CD4-positive, alpha-beta T cell treated with Interleukin-21 for 1 hour (primary cell): ENCODE measurements at places on chromosomes 12 and 14.

GRCh38 chr14:80946797-80947196, 5.3 kb upstream of the CEP128 start:
- DNase-seq = no peak

GRCh38 chr12:59494617-59495016, 101.2 kb upstream of the SLC16A7 start:
- no peak for DNase-seq

- DNase-seq = no peak
Measured at GRCh38 chr14:26427097-26427496, 170.7 kb downstream of the NOVA1 start.

DNA sequence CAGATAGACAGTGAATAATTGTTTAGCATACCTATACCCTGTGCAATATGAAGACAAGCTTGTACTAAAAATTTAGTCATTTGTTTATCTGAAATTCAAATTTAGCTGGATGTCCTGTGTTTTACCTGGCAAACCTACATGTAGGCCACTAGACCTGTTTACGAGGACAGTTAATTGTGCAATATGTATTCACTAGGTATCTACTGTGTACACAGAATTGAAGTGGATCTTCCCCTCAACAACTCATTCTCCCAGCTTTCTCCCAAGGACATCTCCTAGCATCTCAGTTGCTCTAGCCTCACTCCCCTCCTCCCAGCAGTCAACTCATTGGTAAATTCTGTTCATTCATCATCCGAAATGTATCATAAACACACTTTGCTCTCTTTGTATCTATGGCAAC, 25.3 kb downstream of the AK7 start:
- no peak for DNase-seq

DNA sequence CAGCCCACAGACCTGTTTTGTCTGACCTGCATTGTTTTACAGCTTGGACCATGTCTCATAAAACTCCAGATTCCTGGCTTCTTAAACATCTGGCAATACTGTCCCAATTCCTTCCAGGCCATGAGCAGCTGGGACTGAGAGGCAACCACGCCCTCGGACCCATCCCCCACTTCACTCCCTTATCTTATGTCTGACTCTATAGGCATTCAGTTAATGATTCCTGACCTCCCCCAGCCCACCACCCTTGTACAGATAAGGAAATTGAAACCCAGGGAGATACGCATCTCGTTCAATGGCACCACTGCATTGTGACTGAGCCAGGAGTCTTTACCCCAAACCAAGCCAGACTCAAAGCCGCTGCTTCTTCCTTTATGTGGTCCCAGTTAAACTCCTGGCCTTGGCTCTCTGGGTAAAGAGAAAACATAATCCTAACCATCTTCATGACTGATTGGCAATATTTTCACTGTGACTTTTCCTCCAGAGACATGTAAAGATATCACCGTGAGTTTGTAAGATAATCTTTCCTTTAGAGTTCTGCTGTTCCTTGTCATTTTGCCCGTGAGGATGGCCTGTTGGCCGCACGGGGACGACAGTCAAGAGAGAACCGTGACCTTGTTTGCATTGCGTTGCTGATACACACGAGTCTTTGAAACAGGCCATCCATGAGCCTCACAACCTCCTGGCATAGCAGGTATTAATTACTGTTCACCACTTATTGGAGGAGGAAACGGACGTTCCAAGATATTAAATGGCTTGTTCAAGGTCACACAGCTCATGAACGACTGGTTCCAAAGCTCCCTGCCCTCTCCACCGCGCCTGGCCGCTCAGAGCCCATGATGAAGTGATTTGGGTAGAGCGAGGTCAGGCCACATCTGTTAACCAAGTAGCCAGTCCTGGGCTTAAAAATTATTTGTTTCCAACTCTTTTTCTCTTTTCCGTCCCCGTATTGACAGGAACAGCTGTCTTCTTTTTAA, 39.4 kb downstream of the MAP1LC3B2 start:
- DNase-seq = no peak

DNA sequence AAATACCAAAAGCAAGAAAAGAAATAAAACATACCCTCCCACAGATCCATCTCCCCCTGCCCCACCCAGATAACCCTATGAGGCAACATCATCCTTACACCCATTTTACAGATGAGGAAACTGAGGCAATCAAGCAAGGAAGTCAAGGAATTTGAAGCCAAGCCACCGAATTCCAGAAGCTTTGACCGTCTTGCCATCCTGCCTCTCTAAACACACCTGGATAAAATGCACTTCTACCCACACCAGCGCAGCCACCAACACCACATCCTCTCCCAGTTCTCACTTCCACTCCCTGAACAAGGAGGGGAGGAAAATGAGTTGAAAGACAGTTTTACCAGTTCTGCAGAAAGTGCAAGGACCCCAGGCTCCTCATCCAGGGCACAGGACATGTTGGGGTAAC, 13.6 kb downstream of the CMKLR1 start:
- no peak for DNase-seq

DNA sequence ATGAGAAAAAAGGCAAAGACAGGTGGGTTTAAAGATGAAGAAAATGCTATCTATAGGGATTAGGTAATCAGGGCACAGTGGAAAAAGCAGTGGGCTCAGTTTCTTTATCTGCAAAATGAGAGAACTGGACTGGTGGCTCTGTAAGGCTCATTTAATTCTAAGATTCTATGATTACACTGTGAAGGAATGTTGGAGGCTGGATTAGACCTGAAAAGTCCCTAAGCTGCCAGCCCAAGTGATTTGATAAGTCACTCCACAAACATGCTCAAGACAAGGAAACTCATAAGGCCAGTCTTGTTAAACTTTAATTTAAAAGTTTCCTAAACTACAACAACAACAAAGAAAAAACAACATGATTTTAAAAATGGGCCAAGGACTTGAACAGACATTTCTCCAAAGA, 75.1 kb downstream of the DCAF5 start:
- no peak for DNase-seq

DNA sequence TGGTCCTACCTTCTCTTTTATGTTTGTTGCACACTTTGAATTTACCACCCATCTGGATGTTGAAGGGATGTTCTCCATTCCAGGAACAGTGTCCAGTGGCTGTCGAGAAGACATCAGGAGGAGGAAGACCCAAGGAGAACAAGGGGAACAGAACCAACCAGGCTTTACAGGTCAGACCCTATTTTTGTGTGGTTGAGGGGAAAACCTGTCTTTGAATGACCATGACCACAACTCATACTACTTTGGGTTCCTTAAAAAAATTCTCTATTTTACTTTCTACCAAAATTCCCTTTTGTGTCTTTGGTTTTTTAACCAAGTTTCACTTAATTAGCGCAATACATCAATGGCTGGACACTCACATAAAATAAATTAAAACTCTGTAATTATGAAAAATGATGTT, 78.7 kb downstream of the PLXNC1 start:
- DNase-seq = no peak

DNA sequence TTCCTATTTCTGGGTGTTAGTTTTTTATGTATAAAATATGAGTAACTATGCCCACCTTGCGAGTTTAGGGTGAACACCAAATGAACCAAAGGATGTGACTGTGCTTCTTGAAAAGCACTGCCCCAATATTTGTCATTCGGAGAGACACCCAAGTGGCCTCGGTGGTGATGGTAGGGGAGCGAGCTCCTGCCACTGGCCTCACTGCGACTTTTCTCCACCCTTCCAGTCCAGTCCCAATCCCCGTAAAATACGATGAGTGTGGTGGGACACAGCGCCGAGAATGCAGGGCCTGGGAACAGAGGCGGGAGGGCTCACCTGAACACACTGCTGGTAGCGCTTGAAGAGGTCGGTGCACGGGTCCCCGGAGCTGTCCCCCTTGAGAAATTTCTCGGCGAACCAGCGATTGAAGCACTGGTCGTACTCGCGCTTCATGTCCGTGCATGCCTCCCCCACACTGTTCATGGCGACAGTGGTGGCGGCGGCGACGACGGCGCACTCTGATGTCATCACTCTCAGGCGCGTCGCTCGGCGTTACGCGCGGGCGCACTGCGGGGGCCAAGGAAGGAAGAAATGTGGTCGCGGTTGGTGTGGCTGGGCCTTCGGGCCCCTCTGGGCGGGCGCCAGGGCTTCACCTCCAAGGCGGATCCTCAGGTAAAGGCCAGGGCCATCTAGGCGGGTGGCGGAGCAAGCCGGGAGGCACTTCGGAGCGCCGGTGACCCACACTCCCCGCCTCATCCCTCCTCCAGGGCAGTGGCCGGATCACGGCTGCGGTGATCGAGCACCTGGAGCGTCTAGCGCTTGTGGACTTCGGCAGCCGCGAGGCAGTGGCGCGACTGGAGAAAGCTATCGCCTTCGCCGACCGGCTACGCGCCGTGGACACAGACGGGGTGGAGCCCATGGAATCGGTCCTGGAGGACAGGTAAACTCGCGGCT, at the start of the genes GATC and TRIAP1:
Gene GATC, plus strand, starts transcription at position 534 of the 933 bp plus-strand sequence. Its CDS starts 37 bp downstream, at position 571.
Gene TRIAP1, minus strand, starts transcription at position 474 of the 933 bp plus-strand sequence. Its CDS starts 12 bp downstream, at position 462.
- peak; percentile 90 for DNase-seq

- DNase-seq = no peak
Measured at GRCh38 chr14:100791995-100792394, 33.9 kb upstream of the MEG3 start.

- DNase-seq = no peak
Measured at GRCh38 chr14:104284107-104284592, 145.8 kb downstream of the KIF26A start.

- no peak for DNase-seq
Measured at GRCh38 chr12:53626702-53627169, 554 bp upstream of the ATF7 start.

DNA sequence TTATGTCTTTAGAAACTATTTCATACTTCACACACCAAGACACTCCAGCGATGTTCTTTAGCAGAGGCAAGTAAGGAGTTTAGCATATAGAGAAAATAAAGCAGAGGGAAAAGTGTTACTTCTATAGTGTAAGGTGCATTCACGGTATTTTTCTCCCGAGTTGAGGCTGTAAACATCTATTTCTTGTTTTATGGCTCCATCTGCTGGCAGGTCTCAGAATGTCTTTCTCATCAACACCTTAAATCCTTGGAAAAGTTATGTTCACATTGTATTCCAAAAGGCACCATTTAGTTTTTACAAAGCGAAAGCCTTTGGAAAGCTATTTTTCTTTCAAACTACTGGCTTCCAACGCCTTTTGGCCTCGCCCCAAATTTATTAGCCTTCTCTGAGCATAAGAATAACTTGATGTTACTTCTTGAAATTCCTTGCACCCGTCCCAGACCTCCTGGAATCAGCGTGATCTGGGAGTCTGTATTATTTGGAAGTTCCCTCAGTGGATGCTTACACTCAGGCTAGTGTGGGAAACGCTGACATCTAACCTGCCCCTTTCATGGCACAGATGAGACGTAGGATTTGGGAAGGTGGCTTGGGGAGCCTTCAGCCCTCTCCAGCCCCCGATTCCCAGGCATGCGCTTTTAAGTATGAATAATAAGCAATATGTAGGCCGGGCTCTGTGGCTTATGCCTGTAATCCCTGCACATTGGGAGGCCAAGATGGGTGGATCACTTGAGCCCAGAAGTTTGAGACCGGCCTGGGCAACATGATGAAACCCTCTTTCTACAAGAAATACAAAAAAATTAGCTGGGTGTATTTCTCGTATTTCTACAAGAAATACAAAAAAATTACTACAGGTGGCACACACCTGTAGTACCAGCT, 1.9 kb upstream of the PIWIL1 start:
- DNase-seq = peak; percentile 21

- DNase-seq = no peak
Measured at GRCh38 chr12:20778969-20779368, 31.5 kb upstream of the SLCO1B3 start.

- no peak for DNase-seq
Measured at GRCh38 chr12:41653386-41654326, 465.5 kb downstream of the PDZRN4 start.

- DNase-seq = no peak
Measured at GRCh38 chr12:123393747-123394146, 9.8 kb downstream of the KMT5A start.

- no peak for DNase-seq
Measured at GRCh38 chr14:87879389-87879788, 113.6 kb downstream of the GALC start.

DNA sequence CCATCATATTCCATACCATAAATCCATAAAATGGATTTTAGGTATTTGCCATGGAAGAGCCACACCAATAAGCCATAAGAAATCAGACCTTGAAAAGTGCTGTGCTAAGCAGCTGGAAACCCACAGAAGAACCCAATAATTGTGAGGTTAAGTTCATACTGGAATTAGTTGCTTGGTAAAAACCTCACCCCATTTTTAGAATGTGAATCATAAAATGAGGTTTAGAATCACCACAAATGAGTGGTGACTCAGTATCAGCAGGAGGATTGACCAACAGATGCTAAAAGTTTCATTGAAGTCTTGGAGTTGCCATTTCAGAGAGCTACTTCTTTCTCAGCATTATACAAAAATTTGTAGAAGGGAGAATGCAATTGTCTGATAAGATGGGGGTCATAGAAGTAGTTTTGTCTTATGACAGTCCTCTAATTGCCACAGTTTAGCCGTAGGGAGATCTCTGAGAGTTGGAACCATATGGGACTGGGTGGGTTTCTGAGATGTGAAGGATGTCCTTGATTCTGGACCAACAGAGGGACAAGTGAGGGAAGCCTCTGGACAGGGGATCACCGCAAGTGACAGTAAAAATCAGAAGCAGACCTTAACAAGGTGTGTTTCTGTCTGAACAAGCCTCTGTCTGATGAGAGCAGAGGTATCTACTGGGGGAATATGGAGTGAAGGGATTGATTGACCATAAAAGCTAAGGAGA, 1.4 kb upstream of the STON2 start:
- peak; percentile 2 for DNase-seq

DNA sequence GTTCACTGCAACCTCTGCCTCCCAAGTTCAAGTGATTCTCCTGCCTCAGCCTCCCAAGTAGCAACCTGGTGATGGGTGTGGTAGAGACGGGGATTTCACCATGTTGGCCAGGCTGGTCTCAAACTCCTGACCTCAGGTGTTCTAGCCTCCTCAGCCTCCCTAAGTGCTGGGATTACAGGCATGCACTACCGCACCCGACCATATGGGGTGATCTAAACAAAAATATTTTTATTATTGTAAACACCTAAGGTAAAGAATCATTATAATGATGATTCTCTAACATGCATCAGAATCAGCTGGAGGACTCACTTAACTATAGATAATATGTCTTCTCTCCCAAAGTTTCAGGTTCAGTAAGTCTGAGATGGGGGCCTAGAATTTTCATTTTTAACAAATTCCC, 96.2 kb upstream of the ALG10 start:
- DNase-seq = no peak
